ENCODE measurements at places on chromosomes 11 and 22.

DNA sequence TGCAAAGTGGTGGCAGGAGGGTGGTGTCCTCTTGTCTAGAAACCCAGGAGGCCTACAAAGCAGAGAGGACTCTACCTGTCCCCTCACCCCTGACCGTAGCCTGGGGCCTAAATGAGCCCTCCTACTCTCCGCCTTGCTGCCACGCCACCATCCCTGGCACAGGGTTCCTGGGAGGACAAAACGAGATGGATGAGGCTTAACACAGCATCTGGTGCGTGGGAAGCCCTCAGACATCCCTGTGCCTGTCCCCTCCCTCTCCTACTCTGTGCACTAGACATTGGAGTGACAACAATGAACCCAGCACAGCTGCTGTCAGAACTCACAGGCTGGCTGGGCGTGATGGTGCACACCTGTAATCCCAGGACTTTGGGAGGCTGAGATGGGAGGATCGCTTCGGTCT lies 36.4 kb upstream of the DKK3 start:
- DNase-seq, result no peak

- DNase-seq, result no peak
These were observed 635.4 kb downstream of the BRD1 start for GRCh38 chr22:49192180-49192856.

- DNase-seq, result peak; percentile 91
These were observed 23.7 kb upstream of the CBX7 start for GRCh38 chr22:39176143-39176713.

GRCh38 chr11:134572741-134573675 lies 161.0 kb upstream of the B3GAT1 start:
- DNase-seq, result no peak

- no peak for DNase-seq
These were observed 39.3 kb upstream of the TP53I11 start for GRCh38 chr11:44989831-44990566.

GRCh38 chr11:96781082-96781481 lies 391.3 kb downstream of the JRKL start:
- DNase-seq, result no peak

DNA sequence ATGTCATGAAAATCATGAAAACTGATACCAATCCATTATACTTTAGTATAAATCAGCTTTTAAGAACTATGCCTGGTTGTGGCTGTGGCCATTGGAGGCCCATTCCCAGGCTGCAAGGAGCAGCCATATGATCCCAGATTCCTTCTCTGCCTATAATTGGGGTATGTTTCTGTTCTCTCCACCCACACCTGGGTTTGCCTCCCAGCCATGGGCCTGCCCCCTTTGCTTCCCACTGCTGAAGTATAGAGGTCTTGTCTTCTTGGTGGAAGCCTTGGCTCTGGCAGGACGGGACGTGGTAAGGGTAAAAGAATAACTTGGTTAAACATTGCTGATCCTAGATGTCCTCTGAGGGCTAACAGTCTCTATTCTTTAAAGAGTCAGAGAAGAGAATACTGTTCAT lies 2.4 kb downstream of the MICAL2 start:
- no peak for DNase-seq

- no peak for DNase-seq
These were observed 22.4 kb downstream of the C22orf23 start for GRCh38 chr22:37930952-37931440.

GRCh38 chr22:37343863-37344734 lies 61.8 kb downstream of the CYTH4 start:
- DNase-seq, result no peak

- peak; percentile 98 for DNase-seq
These were observed 19.3 kb downstream of the CREB3L1 start for GRCh38 chr11:46296528-46297448.

DNA sequence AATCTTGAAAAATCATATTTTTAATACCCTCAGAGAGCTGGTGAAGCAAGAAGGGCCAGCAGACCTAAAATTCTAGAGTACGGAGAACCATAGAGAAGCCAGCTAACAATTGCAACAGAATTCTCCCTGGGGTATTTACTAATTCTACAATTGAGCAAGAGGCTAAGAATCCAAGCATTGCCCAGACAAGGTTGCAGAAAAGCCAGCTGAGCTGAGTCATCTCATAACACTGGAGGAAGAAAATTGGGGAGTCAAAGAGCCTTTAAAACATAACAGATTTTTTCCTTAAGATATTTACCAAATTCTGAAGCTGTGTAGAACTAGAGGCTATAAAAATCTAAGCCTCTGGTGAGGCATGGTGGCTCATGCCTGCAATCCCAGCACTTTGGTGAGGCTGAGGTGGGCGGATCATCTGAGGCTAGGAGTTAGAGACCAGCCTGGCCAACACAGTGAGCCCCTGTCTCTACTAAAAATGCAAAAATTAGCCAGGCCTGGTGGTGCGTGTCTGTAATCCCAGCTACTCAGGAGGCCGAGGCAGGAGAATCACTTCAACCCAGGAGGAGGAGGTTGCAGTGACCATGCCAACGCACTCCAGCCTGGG lies 13.6 kb upstream of the TMEM216 start:
- DNase-seq, result no peak

DNA sequence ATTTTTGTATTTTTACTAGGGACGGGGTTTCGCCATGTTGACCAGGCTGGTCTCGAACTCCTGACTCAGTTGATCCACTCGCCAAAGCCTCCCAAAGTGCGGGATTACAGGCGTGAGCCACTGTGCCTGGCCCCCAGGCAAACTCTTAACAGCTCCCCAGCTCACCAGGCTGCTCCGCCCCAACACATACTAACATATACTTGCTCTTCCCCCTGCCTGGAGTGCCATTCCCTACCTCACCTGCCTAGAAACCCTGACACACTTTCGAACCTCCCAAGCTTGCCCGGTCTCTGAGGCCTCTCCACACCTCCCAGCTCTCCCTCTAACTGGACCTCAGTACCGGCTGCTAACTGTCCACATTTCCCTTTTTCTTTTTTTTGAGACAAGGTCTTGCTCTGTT lies 8.5 kb downstream of the MAP4K2 start:
- DNase-seq, result no peak

- no peak for DNase-seq
These were observed 906.9 kb downstream of the BRD1 start for GRCh38 chr22:48920776-48921241.

- DNase-seq, result no peak
These were observed 3.3 kb downstream of the CD248 start for GRCh38 chr11:66313321-66314185.

DNA sequence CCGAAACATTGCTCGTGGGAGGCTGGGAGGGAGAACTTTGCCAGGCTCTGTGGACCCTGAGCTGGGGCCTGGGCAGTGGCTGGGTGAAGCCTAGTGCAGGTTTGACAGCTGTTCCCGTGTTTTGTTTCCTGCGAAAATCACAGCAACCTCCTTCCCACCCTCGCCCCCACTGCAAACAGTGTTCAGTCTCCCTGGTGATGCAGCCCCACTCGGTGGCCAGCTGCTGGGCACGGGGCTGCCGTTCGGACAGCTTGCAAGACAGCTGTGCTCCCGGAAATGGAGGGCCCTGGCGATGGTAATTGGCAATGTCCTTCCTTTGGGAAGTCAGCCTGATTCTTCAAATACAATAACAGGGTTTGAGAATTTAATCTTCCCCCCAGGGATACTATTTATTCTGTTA lies 10.4 kb upstream of the GAL start:
- no peak for DNase-seq

DNA sequence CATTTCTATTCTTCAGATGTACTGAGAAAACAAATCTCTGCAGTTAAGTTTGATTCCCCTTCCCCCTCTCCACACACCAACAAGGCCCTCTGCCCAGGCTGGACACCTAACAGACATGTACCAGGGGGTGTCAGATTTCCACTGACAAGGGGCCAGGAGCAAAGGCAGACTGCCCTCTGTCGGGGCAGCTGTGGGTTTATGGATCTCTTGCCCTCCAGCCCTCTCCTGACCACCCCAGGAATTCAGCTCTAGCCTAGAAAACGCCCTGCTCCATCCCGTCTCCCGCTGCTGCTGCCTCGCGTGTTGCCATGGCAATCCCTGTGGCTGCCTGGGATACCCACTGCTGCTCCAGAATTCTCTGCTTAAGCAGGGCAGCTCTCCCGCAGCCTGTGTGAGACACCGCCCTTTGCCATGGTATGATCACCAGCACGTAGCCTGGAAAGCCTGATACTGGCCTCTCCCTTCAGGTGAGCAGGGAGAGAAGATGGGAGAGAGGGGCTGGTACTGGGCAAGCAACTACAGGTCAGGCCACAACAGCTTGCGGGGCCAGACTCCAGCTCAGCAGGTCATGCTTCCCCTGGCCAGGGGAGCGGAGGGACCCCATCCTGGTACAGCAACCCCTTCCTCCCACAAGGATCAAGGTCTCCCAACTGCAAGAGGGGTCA lies 41.6 kb downstream of the BUD13 start:
- DNase-seq, result peak; percentile 85

- no peak for DNase-seq
These were observed 26.0 kb downstream of the ZNRF3 start for GRCh38 chr22:28909375-28909774.

DNA sequence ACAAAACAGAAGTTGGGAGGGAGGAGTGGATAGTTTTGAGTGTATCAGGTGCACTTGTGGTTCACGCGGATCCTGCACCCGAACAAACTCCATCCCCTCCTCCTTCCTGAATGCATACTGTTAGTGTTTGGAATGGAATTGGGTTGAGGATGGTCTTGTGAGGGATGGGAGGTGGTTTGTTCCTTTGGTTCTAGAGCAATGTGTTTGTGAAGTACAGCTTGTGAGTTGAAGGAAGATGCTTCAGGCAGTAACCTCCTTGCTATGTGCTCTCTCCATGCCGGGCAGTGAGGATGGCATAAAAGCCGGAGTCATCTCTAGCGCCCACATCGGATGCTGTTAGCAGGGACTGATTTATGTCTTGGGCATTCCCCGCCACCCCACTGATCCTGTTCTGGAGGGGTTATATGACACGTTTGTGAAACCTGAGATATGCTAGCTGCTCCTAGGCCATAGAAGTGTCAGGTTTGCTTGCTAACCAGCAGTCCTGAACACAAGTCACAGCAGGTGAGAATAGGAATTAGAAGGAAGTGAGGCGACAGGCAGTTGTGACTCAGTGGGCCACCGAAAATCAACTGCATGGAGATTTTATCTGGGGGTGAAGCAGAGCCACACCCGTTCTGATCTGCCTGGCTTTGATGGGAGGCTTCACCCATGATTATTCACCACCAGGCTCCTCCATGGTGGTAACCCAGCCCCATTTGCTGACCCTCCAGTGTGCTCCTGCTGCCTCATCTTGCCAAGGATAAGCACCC lies 2.2 kb downstream of the BCR start:
- peak; percentile 55 for DNase-seq

- no peak for DNase-seq
These were observed 403.2 kb upstream of the DDI1 start for GRCh38 chr11:103633068-103633788.

GRCh38 chr22:36985211-36985889 lies 33.9 kb downstream of the TST start:
- no peak for DNase-seq

DNA sequence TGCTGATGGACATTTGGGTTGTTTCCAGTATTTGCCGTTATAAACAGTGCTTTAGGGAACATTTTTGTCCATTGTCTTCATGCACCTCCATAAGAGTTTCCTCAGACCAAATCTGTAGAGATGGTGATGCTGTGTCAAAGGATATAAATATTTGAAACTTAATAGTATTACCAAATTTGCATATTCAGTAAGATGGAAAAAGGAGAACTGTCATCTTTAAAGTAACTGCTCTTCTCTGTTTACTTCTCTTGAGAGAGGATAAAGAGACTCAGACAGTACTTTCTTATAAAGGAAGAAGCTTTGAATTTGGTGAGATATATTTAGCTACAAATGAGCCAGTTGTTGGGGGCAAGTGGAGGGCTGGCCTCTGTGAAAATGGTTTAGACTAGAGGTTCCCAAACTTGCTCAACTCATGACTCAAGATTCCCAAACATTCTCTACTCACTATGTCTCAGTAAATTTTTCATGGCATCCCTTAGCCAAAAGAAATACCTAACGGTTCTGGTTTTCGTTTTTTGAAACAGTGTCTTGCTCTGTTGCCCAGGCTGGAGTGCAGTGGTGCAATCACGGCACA lies 26.2 kb downstream of the SHISA8 start:
- DNase-seq, result no peak

DNA sequence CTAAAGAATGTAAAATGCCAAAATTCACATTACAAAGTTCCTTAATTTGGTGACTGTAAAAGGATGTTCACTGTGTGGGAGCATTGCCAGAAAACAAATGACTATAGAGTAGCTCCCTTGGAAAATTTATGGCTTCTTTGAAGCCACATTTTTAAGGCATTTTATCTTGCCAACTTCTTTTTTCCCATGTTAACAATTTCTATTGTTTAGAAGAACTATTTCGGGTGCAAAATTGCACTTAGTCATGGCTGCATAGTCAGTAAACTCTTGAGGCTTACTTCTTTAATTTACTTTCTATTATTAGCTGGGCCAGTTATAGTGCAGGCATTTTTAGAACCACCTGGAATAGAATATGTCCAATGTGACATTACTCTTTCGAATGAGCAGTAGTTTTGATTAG lies 515.3 kb downstream of the JRKL start:
- no peak for DNase-seq

- no peak for DNase-seq
These were observed 46.4 kb upstream of the SHANK2 start for GRCh38 chr11:71298761-71299181.
